ENCODE measurements at places on chromosomes 5 and 9.

GRCh38 chr5:115209279-115209678 is 39.6 kb upstream of the TRIM36 start:
- no peak for DNase-seq

DNA sequence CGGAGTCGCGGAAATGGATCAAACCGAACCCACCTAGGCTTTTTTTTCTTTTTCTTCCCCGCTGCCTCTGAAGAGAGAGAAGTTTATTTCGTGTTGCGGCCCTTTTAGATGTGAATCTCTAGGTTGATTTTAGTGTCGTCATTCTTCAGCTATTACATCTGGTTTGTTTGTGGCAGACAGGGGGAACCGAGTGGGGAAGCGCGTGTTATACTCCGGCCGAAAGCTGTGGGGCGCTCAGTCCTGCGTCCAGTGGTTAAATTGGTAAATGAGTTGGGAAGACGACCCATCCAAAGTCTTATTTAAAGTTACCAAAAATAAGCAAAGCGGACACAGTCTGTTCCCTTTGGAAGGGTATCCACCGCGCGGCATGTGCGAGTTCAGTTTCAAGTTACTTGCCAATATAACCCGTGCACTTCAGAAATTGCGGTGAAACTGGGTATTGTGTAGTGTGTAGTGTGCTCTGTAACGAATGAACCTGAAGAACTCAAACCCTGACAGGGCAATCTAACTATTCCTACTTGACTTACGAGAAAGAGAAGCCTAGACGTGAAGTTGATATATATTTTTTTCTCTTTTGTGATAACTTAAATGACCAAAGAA is 1.3 kb downstream of the MAN2A1 start:
- no peak for DNase-seq

DNA sequence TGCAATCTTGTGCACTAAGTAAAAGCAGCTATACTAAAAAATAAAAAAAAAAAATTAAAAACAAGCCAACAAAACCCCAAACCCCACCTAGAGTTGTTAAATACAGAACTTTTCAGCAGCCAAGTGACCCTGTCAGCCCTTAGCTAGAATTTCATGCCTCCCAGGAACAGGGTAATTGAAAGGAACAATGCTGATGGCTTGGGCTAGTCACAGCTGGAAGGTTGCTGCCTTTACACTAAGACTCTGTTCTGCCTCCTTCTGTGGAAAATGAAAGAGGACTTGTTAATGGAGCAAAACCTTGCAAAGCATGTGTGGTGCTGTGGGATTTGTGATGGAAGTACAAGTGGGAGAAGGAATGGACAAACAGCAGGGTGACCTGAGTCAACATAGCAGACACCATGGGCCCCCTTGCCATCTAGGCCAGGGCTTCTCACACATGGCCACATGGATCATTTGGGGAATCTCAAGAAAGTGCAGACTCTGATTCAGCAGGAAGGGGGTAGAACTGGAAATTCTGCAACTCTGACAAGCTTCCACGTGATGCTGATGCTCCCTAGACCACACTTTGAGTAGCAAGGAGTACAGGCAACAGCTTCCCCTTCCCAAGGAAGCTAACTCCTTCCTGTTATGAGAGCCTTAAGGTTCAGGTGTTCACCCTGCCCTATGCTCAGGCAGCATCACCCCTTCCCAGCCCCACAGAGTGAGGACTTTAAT is 14.9 kb upstream of the TMEM252 start:
- no peak for DNase-seq

GRCh38 chr9:22332202-22332601 is 114.4 kb upstream of the DMRTA1 start:
- no peak for DNase-seq

DNA sequence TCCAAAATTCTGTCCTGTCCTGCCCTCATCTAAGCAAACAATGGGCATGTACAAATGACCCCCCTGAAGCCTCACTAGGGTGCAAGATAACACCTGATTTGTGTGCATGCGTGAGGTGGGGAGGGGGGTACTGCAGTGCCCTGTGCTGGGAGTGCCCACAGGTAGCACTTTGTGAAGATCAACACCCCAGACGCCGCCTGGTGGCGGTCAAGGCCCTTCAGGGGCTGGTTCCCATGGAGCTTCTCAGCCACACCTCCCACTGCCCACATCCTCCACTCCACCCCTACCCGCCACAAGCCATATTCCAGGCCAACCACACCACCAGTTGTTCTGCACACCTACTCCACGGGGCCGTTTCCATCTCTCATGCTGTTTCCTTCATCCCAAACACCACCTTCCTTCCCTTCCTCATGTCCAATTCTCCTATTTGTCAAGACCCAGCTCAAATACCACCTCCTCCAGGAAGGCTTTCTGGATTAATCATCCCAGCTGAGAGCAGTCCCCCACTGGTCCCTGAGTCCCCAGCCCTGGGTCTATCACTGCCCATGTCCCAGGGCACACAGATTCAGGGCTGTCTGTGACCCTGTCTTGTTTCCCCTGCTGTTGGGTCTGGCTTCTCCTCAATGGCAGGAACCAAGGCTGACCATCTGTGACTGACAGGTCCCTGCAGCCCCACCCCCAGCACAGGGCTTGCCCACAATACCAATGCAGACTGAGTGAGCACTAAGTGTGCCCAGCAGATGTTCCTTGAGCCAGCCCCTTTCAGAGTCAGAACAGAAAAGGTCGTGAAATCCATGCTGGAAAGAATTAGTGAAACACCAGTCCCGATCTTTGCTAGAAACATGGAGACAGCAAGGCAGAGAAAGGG is 178.4 kb downstream of the PAX5 start:
- no peak for DNase-seq

- DNase-seq = no peak
Observed at GRCh38 chr9:134678206-134678605, 36.6 kb downstream of the COL5A1 start.

DNA sequence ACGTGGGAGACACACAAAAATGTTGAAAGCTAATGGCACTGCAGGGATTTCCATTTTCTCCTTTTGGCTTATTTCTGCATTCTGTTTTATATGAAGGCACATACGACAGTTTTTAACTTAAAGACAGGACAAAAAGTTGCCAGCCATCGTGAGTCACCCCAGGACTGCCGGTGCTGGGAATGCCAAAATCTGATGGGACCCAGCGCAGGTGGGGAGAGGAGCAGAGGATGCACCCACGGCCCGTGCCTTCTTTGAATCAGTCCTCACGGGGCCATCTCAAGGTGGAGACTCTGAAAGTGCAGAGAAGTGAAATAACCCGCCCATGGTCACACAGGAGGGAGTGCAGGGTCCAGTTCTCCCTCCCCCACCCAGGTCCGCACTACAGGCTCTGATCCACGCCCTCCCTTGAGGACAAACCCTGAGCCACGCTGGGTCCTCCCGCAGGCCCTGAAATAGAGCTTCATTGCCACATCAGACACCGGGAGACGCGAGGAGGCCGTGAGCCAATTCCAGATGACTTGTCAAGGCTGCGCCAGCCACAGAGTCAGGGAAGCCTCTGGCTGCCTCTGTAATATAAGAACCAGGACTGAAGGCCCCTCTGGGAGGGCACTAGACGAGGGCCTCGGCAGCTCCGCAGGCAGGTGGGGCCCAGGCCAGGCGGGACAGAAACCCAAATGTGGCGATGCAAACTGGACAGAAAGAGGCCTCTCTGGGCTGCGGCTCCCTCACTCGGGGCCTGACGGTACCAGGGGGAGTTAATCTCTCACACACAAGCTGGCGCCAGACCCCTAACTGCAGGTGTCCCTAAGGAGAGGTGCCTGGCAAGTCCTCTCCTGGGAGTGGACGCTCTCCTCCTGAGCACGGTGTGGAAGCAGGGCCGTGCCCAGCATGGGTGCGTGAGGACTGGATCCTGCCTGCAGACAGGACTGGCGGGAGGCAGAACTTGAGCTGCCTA is 22.9 kb downstream of the ADAMTS2 start:
- no peak for DNase-seq

GRCh38 chr5:10453545-10453944 is 11.9 kb downstream of the ROPN1L start:
- no peak for DNase-seq

DNA sequence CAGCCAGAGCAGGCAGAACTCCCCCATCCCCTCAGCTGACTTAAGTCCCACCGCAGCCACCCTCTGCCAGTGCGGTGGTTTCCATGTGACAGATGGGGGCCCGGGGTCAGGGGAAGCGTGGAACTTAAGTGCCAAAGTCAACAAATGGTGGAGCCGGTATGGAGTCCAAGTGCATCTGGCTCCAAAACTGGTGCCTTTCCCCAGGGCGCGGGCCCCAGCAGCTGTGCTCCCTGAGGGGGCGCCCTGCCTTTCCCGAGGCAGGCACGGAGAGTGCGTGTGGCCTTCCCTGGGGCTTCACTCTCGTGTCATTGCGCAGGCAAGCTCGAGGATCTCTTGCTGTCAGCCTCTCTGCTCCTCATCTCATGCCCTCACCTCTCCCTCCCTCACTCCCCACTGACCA is 33.8 kb downstream of the SLC46A2 start:
- DNase-seq = no peak

- no peak for DNase-seq
Observed at GRCh38 chr5:129199308-129199707, 104.8 kb downstream of the ISOC1 start.

DNA sequence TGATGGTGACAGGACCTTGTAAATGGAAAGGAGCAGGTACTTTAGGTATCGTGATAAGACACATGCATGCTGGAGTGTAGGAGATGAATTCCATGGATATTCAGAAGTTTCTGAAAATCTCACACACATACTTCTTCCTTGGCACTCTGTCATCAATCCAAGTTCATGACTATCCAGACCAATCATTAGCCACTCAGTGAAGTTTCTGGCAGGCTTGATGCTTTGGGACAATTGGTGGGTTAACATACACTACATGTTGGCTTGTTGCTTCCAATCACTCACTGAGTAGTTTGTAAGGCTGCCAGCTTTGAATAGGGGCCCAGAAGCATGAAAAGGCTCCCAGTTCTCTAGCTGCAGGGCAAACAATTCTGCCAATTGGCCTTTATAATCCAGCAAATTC is 147.6 kb downstream of the CEMIP2 start:
- DNase-seq = no peak

DNA sequence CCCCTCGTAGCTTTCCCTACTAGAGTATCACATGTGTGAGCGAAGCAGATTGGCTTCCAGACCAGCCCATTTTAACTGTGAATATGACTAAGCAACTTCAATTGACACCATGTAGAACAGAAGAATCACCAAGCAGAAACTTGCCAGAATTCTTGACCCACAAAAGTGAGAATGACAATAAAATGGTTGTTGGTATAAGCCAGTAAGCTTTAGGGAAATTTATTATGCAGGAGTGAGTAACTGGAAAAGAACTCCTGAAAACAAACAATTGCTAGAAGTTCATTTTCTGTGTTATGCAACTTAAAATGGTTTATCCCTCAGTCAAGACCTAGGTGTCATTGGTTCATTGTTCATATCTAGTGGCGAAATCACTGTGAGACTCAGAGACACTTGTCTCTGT is 303.1 kb downstream of the DMRT2 start:
- no peak for DNase-seq

DNA sequence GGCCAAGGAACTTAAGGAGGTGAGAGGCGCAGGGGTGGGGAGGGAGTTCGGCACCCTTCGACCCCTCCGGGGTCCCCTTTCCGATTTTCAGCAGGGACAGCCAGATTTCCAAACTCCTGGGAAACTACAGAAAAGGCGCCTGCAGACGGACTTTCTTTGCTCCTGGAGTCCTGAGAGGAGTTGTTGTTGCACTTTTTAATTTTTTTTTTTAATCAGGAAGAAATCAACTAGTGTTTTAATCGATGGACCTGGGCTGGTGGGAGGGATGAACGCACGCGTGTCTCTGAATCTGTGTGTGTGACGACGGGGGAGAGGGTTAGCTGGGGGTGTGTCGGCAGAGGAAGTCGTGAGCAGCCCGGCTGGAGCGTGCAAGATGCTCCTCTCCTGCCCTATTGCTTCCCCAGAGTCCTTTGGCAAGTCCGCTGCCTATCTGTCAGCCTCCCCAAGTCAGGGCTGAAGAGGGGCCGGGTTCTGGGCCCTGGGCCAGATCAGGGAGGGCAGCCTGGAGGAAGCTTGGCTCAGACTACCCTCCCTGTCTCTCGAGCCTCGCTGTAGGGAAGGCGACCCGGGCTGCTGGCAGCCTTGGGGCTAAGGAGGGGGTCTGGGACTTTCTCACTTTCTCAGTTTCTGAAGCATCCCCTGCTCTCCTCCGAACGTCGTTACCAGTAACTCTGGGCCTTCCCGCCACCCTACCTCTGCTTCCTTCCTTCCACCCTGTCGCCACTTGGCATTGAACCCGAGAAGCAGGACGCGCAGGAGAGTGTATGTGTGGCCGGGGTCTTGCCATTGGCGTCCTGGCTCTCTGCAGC is 731 bp downstream of the PRR16 start:
- no peak for DNase-seq

GRCh38 chr5:58922461-58923171 is 339.7 kb downstream of the RAB3C start:
- no peak for DNase-seq

DNA sequence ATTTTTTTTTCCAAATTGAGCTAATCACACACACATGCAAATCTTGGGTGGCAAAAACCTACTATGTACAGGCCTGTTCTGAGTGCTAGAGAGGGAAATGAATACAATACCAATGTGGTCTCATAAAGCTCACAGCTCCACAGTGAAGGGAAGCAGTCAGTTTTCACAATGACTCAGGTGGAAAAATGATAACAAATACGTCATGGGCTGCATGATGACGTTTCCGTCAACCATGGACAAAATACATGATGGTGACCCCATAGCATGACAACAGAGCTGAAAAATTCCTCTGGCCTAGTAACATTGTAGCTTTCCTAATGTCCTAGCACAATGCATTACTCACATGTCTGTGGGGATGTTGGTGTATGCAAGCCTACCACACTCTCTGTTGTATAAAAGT is 252.5 kb downstream of the TRIM32 start:
- DNase-seq = no peak

GRCh38 chr9:98706651-98707165 is 2.0 kb downstream of the GABBR2 start:
- no peak for DNase-seq

DNA sequence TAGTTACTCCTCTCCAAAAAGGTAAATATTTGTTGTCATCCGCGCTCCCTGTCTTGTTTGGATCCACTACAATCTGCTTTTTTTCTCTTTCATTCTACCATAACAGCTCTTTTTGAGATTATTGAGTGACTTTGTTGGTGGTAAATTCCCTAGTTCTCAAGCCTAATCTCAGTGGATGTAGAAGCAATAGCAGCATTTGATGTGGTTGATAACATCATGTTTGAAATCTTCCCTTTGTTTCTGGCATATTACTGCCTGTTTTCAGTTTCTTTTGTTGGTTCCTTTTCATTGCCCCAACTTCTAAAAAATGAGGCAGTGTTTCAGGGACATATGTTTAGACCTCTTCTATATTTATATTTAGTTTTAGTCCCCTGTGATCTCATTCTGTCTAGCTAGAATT is 8.9 kb downstream of the CDC42SE2 start:
- no peak for DNase-seq

DNA sequence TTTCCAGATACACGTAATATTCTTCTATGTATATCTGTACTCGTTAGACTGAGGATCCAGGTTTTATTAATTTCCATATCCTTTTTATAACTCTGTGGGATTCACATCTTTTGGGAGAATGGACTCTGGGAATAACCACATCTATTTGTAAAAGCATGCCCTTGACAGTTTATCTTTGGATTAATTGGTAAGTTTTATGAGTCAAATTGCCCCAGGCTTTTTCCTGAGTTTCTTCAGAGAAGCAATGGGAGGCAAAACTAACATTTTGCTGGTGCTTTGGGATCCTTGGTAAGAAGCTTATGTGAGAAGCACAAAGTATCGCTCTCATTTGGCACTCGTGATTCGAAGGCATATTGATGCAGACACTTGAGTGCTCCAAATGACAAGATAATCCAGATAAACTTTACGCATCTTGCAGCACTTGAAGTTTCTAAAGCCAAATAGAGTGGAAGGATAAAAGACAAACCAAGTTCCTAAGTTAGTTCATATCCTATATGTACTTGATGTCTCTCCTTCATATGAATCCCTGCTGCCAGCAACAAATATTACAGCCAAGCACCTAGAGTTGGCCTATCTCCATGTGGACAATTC is 324.7 kb downstream of the TLE4 start:
- no peak for DNase-seq

Data from stimulated activated CD8-positive, alpha-beta memory T cell treated with anti-CD3 and anti-CD28 coated beads, Interleukin-4, amount 100 ng/mL, for 1 hour (primary cell).